ENCODE measurements at places on chromosomes 1 and 21.

DNA sequence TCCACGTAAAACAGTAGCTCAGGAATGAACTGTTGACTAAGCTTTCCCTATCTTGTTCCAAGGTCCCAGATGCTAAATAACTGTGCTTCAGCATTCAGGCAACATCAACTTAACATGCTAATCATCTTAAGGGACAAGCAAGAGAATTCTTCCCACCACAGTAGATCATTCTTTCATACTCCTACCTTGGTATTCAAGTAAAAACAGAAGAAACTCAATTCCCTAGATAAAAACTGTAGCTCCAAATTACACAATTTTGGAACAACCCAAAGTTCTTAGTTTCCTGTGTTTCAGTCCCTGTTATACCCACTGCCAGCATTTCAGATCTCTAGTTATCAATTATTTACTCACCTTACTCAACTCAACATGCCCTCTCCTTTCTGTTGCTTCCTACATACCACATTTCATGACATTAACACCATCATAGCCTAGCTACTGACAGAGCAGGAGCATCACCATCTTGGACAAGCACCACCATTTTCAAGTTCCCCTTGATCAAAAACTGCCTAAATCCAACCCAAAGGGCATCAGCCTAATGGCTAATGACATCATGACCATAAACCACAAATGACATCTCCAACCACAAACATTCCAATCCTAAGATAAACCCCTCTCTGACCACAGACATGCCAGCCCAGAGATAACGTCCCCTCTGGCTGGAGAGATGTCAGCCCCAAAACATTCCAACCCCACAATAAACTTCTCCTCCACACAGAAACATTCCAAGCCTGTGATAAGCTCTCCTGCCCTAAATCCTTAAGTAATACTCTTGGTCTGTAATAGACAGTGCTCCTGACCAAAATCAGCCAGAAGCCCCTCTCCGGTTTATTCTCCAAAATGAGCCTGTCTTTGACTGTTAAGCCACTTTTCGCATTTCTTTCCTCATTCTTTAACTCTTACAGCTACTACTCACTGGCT lies 191.2 kb downstream of the RERE start:
- ATAC-seq = no peak

DNA sequence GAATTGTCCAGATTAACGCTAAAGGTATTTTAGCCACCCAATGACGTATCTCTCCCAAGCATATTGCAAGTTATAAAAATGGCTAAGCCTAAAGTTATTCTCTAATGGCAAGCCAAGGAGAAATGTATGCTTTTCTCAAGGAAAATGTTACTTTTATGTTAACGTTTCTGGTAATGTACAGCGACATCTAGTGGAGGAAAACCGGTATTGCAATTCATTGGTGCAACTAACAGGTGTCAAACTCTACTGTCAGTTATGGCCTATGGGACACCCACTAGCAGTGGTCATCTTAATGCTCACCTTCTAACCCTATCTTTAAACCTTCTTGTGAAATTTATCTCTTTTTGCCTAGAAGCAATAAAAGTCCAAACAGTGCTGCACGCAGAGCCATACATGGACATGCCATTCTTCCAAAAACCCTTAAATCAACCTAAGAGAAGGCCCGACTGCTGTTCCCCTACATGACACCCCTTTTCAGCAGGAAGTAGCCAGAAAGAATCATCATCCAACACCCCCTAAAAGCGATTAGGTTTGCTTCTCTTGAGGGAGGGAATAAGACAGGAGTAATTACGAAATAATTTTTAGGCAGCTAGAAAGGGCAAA lies 68.7 kb upstream of the LRIF1 start:
- no peak for ATAC-seq

GRCh38 chr1:183957216-183957830 lies 80.2 kb downstream of the COLGALT2 start:
- no peak for ATAC-seq

DNA sequence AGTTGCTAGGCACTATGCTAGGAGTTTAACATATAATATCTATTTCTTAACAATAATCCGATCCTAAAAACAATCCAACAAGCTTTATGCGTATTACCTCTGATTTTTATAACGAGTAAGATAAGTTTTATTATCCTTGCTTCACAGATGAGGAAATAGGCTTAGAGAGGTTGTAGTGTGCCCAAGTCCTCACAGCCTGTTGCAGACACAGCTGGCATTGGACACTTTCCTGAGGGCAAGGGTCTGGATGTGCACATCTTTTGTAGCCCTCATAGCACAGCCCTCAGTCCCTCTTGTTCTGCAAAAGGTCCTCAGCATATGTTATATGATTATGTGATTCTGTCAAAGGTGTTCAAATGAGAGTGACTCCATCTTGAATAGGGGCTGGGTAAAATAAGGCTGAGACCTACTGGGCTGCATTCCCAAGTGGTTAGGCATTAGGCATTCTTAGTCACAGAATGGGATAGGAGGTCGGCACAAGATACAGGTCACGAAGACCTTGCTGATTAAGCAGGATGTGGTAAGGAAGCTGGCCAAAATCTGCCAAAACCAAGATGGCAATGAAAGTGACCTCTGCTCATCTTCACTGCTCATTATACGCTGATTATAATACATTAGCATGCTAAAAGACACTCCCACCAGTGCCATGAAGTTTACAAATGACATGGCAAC lies 75.7 kb upstream of the F3 start:
- no peak for ATAC-seq

DNA sequence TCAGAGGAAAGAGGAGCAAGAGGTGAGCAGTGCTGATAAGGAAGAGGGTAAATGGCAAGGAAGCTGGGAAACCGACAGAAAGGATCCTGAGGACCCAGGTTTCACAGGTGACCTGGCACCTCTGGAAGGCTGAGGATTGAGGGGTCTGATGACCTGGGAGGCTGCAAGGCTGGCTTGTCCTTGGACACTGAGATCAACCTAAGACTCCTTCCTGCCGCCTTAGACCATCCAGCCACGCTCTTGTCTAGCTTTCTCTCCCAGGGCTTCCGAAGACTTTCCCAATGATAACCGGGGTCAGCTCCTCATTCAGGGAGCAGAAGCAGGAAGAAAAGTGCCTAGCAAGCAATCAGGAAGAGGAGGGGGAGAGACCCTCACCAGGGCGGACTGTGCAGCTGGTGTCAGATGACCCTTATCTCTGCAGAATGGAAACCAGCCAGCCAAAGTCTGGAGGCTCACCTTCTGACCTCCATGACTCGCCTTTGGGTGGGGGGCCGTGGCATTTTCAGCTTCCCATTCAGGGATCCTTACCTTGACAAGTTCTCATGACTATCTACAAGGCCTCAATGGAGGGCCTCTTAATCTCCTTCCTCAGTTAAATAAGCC lies 77.7 kb downstream of the CAPZB start:
- ATAC-seq = no peak
